Stimulated activated CD8-positive, alpha-beta memory T cell treated with anti-CD3 and anti-CD28 coated beads, Interleukin-2, amount 100 ng/mL, for 48 hours (primary cell): ENCODE measurements at places on chromosomes 5 and 9.

- DNase-seq, result no peak
These were observed 159.4 kb upstream of the FST start for GRCh38 chr5:53321073-53321472.

GRCh38 chr5:125367702-125368101, 621.3 kb upstream of the ZNF608 start:
- no peak for DNase-seq

GRCh38 chr9:95757439-95757838, 118.1 kb upstream of the ERCC6L2 start:
- DNase-seq, result no peak

DNA sequence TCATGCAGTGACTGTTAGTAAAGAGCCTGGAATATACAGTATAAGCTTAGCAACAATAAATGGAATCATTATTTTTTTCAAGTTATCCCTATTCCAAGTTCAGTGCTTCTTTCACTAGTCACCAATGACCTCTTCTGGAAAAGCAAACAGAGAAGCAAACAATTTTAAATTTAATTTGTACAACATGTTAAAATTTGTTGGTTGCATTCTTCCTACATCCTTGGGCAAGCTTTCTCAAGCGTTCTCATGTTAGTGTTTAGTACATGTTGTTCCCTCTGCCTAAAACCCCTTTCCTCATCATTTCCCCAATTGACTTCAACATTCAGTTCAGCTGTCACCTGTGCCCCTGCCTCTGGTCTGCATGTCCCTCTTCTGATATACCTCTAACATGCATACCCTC, 123.4 kb downstream of the SEC61B start:
- DNase-seq, result no peak

- DNase-seq, result no peak
These were observed 89.5 kb downstream of the MPDZ start for GRCh38 chr9:13190040-13190439.

GRCh38 chr5:179328291-179328690, 17.0 kb downstream of the ADAMTS2 start:
- no peak for DNase-seq

DNA sequence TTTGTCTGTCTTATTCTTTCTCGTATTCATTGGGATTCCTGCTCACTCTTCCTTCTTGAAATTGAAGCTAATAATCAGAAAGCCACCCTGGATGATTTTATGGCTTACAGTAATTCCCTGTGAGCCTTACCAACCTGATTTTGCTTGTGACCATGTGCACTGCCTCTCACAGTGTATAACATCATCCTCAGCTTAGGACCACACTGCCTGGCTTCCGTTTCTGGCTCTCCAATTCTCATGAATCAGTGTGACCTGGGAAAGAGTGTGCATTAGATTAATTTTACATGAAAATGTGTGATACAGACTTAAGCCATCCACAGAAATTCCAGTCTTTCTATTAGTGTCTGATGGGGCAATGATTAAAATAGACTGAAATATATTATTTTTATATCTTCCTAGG, 126.8 kb upstream of the DMRT1 start:
- DNase-seq, result no peak

DNA sequence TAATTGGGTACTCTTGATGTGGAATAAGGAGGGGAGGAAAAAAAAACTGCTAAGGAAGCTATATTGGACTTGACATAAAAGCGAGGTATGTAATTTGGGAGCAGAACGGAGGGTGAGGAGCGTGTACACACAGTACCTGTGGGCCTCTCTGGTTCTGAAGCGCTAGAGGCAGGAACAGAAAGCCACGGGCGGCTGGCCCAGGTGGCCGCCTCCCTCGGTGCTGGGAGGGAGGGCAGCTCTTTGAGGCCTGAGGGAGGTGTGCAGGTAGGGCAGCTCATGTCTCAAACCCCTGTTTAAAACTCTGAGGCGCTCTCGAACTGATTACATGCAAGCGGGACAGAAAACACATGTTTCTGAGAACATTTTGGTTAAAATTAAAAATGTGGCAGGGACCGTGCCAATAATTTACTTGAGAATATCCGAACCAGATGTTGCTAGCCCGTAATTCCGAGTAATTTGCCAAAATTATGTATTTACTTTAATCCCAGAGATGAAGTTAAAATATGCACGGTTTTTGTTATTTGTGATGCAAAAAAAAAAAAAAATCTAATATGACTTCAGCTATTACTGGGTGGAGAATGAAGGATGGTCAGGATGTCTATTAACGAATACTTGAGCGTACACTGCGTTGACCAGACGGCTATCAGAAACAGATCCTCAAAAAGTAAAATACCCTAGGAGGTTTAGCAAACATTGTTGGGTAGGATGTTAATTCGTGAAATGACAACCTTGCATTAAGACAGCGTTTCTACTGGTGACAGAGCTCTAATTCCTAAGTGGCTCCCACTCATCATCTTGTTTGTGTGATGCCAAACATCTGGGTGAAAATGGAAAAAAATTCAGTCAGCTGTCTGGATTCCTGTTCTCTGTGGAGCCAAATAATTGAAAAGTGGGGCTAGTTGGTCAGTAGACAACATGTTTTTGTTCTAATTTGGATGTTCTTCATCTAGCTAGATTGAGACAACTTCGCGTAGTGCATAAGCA, 24.4 kb upstream of the STC2 start:
- no peak for DNase-seq

DNA sequence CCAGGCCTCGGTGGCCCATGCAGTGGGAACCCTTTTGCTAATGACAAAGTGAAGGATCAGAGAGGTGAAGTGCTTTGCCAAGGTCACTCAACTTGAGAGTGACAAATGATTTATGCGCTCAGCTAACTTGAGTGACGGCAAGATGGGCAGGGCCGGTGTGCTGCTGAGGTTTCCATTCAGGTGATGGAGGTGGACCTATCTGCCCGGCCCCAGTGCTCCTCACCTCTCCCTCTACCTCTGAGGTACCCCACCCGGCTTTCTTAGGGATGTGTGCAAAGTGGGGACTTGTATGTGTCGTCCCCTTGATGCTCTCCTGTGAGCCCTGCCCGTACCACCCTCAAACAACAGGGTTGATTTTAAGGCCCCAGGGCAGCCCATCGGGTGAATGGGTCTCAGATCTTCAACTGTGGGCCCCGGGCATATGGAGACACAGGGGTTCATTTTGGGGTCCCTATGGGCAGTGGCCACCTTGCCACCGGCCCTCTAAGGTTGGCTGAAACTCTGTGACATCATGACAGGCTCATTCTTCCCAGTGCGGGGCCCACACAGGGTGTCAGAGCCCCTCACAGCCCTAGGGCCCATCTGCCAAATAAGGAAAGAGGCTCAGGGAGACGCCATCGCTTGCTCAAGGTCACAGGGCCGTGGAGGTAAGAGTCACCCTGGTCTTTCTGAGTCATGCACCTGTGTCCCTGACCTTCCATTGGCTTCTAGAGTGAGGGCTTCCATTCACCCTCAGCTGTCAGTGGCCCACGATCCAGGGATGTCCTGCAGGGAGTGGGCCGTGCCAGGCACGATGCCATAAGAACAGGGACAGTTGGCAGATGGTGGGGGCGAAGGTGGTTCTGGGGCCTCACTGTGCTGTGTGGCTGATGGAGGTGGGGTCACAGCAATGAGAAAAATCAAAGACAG, 170.6 kb upstream of the MVB12B start:
- DNase-seq, result no peak

DNA sequence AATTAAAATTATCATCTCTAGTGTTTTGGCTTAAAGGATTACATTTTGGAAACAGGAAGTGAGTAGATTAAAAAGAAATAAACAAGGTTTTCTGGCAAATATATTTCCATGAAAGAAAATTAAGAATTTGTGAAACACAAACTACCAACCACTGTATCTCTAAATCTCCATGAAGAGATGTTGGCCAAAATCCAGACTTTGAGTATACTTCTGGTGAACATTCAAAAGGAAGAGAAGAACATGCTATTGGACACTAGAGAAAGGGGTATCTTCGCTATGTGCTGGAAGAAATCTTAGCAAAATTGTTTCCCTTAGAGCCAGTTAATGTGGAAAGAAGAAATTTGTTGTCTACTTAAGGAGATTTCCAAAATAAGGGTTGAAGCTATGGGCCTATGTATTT, 710.4 kb upstream of the CTNND2 start:
- no peak for DNase-seq

GRCh38 chr5:124887223-124887622, 140.8 kb upstream of the ZNF608 start:
- DNase-seq, result no peak

DNA sequence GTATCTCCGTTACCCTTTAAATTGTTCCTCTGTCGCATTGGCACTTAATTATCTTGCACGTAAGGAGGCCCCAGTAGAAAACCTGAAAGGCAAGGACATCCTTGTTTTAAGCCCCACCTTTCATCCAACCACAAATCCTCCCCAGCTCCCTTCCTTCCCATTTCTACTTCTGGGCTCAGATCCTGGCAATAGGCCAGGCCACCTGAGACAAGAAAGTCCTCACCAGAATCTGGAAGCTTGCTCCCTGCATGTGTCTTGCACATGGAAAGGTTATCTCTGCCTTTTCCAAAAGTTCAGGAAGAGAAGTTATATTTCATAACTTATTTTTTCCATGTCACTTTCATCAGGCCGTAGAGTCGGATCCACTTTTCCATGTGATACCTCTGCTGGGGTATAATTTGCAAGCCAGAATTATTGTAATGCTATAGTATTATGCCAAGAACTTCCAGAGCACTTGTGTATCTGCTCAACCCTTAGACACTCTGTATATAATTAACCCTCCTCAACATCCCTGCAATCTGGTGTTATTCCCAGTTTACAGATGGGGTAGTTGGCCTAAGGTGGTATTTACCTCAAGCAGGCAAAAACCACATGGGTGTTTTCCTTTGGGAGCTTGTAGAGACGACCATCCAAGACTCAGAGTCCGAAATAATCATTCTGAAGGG, 2.6 kb upstream of the SHB start:
- DNase-seq, result no peak

DNA sequence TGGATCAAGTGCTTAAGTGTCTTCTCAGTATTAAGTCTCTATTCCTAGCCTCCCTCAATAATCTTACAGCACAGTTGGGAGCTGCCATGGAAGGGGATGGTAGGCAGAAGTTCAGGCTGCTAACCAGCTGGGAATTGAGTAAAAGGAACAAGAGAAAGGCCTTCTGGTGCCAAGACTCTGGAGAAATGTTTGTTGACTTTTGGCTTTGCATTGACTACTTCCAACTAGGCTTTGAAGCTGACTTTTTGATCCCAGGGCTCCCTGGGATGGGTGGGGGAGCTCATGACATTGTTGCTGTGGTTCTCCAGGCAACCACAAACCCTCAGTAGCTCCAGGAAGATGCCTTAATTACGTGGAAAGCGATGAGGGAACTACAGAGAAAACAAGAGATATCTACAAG, 85.2 kb upstream of the HTR4 start:
- DNase-seq, result no peak

GRCh38 chr9:92501671-92502393, 19.5 kb upstream of the ASPN start:
- no peak for DNase-seq

DNA sequence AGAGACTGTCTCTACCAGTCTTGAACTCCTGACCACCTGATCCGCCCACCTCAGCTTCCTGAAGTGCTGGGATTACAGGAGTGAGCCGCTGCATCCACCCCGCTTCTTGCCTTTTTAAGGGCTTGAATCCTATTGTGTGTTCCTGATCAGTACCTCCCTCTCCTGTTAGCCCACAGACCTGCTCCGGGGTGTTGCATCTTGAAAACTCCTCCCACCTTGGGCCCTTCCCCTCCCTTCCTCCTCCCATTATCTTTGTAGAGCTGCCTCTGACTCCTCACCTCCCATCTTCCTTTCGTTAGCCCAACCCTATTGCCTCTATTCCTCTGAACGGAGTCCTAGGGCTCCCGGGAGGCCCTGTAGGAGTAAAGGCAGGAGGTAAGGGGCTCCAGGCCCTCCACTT, 48.5 kb upstream of the NEK6 start:
- DNase-seq, result no peak

DNA sequence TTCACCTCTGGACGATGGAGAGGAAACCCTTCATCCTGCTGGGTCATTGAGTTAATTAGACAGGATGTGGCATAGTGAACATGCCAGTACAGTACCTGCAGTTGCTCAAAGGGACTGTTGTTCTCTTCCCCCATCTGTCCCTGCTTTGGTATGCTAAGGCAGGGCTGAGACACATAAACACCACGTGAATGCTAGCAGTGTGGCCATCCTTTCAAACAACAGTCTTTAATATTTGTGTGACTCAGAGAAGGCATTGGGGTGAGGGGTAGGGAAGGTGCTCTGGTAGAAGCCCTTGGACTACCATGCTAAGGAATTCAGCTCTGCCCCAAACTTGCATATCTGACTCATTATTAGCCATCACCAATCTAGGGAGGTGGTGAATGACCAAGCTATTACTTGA, 180.2 kb upstream of the ZNF618 start:
- no peak for DNase-seq

DNA sequence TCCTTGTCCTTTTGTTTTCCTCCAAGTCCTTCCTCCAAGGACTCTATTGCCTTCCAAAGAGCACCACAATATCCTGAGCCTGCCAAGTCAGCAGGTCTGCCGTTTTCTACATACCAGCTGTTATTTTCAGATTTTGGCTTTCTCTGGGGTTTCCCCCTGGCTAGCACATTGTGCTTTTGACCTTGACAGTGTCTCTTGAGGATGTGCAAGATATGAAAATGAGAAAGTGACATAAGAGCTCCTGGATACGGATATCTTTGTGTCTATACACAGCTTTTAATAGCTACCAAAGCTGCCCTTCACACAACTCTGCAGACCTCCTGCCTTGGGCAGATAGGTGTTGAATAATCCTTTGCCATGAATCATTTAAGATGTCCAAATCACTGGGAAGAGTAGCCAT, 67.0 kb downstream of the HAPLN1 start:
- DNase-seq, result no peak

- DNase-seq, result no peak
These were observed 12.8 kb downstream of the DMXL1 start for GRCh38 chr5:119083679-119084078.

GRCh38 chr5:124043456-124043855, 531.5 kb downstream of the CSNK1G3 start:
- DNase-seq, result no peak

GRCh38 chr9:99863955-99864354, 42.3 kb downstream of the NR4A3 start:
- no peak for DNase-seq

GRCh38 chr9:6024035-6024554, 8.7 kb upstream of the RANBP6 start:
- DNase-seq, result no peak

DNA sequence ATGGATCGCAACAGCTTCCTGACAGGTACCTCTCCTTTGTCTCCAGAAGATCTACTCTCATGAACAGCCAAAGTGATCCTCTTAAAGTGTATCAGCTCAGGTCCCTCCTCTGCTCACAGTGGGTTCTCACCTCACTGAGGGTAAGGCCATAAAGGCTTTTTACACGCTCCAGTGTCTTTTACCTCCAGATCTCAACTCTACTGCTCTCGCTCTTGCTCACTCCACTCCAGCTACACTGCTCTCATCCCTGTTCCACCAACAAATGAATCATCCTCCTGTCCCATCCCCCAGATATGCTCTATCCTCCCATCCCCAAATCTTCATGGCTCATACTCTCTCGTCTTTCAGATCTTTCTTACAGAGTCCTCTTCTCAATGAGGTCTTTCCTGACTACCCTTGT, 248.6 kb upstream of the EFNA5 start:
- DNase-seq, result no peak

- DNase-seq, result no peak
These were observed 304.7 kb downstream of the GABRG2 start for GRCh38 chr5:162372256-162372655.
